Ascending aorta (tissue), 2 donors: ENCODE measurements at places on chromosomes 5 and 9.

DNA sequence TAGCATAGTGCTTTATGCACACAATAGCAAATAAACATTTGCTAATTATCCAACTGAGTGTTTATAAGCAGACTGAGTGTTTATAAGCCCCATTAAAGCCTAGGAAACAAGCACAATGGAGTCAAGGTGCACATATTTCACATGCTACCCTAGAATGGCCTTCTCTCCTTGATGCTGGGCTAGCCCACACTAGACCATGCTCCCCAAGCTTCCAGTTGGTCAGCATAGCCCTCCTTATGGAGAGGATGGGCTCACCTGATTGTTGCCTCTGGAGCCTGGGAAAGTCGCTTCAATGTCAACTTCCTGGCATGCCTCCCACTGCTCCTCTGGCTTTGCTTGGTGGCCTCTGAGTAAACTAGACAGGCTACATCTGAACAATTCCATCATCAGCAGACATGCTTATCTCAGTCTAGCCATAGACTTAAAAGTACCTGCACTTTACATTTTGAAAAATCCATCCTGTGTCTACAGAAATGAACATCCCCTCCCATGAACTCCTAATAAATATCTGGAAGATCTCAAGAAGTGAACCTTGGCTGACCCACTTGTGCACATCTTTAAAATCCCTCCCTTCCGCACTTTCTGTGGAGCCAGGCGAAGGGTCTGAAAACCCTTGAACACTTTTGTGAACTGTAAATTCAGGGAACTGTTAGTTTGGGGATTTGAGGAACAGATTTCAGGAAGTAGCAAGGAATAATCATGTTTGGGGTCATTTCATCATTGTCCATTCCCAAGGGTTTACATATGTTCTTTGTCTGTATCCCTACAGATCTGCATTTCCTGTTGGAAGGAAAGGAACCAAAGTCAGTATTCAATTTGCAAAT is 486.6 kb downstream of the ARHGEF28 start:
- DNase-seq, result no peak

GRCh38 chr9:19140259-19140658 is 13.0 kb upstream of the PLIN2 start:
- no peak for DNase-seq

- no peak for DNase-seq
These were observed 504.4 kb upstream of the WWC1 start for GRCh38 chr5:167786871-167787578.

GRCh38 chr5:79107020-79107796 is 4.4 kb upstream of the BHMT start:
- DNase-seq, result no peak

- no peak for DNase-seq
These were observed 38.8 kb upstream of the LIFR start for GRCh38 chr5:38595132-38595745.
